SK-MEL-5 (cell line): ENCODE measurements at places on chromosomes 16 and 17. TPM values are rescaled to one million over a fixed set of nuclear protein-coding genes. Genes with fewer than 3 reads are reported as not detected.

DNA sequence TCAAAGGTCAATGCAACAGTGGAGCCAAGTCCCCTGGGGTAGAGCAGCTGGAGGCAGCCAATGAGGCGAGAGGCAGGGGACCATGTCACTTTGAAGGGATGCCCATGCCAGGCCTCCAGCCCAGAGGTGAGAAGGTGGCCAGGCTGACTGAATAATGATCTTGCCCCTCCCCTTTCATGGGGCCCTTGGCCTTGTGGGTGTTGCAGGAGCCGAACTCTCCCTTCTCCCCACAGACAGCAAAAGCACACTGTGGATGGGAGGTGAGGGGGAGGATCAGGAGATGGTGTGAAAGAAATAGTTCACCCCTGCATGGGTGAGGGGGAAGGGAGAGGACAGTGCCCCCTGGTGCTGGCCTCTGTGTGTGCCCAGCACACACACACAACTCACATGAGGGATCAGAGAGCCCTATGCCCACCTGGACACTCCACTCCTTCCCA lies 15.8 kb upstream of the TBX21 start:
- peak; percentile 46 for DNase-seq

GRCh38 chr16:17340804-17341203 lies 130.0 kb downstream of the XYLT1 start:
- no peak for DNase-seq

DNA sequence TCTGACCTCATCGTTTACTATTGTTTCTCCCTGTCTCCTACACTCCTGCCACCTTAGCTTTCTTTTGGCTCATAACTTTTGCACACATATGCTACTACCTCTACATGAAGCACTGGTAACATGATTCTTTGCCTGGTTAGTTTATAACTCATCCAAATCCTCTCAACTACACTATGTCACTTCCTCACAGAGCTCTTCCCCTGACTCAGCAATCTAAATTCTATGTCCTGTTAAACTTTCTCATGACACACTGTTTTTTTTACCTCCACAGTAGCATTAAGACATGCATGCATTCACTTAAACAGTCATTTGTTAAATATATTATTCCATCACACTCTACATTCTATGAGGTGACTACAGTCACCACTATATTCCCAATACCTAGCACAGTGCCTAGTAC lies 19.7 kb downstream of the APPBP2 start:
- no peak for DNase-seq

- DNase-seq = peak; percentile 70
Observed at GRCh38 chr16:25109643-25110042, 1.9 kb upstream of the LCMT1 start.

The SEPTIN12 gene
- total RNA-seq = not detected in 2 replicates

DNA sequence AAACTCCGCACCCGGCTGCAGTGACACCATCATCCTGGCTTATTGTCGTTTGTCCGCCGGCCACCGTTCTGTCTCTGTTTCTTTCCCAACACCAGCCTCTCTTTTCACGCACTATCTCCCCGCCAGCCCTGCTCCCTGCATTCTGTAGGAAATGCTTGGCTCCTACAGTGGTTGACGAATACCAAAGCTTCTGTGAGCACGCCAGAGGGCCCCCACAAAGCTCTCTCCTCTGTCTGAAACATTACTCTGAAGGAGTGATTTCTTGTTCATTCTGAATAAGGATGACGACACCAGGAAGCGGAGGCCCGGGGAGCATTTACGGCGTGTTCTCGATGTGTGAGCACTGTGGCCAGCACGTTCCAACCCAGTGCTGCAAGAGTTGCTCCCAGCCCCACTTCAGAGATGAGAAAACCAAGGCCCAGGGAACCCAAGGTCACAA lies 58.8 kb downstream of the ADCY9 start:
- DNase-seq = no peak

DNA sequence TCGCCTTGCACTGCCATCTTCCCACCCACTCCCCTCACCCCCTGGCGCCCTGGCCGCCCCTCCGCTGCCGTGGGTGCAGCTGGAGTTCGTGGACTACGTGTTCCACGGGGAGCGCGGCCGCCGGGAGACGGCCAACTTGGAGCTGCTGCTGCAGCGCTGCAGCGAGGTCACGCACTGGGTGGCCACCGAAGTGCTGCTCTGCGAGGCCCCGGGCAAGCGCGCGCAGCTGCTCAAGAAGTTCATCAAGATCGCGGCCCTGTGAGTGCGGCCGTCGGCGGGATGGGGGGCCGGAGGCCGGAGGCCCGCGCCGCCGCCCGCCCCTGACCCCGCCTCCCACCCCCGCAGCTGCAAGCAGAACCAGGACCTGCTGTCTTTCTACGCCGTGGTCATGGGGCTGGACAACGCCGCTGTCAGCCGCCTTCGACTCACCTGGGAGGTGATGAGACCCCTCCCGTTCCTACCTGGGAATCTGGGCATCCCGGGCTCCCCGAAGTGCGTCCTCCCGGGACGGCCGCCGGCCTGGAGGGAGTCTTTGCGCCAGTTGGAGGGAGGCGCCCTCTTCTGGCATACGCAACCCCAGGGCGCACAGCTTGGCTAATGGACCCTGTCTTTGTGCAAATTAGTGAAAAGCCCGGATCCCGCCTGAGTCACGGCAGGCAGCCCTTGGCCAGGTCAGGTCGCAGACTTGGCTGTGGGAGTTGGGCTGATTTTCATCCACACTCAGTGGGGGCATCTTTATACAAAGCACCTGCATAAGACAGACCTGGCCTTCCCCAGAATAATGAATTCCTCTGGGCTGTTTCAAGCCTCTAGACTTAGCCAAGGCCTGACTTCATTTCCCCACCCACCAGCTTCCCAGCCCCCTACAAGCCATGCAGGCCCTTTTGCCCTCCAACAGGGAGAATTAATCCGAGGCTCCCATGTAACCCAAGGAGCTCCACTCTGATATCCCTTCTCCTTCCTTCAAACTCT lies 14.3 kb downstream of the RAPGEFL1 start:
- DNase-seq = peak; percentile 76

DNA sequence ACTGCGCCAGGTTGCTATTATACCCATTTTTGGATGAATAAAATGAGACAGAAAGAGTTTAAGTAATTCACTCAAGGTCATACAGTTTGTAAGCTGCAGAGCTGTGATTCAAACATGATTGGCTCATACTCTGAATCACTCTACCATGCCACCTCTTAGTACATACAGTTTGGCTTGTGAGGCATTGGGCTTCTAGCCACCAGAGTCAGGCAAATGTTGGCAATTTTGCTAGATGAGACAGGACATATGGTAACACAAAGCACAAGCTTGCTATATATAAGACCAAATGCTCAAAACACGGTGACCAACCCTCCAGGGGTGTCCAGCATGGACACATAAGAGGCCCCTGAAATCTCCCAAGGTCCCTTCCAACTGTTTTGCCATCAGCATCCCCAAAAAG lies 236.0 kb upstream of the IRX5 start:
- DNase-seq = no peak

- DNase-seq = no peak
Observed at GRCh38 chr17:80605326-80606066, 60.9 kb downstream of the RPTOR start.

The CACNG4 gene
- total RNA-seq = not detected in 2 replicates

- peak; percentile 50 for DNase-seq
Observed at GRCh38 chr17:36183001-36183971, 6.8 kb upstream of the TBC1D3B start.

The SCN4A gene
- total RNA-seq = not detected in 2 replicates

GRCh38 chr17:39548494-39549225 lies 59.1 kb downstream of the NEUROD2 start:
- DNase-seq = no peak

DNA sequence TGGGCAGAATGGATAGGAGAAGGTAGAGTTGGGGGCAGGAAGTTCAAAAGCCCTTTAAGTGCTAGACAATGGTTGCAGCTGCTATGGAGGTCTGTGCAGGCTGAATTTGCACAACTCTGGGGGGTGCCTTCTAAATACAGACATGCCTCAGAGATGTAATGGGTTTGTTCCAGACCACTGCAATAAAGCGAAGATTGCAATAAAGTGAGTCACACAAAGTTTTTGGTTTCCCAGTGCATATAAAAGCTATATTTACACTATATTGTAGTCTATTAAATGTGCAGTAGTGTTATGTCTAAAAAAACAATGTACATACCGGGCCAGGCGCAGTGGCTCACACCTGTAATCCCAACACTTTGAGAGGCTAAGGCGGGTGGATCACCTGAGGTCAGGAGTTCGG lies 60.5 kb upstream of the MYOCD start:
- DNase-seq = no peak

DNA sequence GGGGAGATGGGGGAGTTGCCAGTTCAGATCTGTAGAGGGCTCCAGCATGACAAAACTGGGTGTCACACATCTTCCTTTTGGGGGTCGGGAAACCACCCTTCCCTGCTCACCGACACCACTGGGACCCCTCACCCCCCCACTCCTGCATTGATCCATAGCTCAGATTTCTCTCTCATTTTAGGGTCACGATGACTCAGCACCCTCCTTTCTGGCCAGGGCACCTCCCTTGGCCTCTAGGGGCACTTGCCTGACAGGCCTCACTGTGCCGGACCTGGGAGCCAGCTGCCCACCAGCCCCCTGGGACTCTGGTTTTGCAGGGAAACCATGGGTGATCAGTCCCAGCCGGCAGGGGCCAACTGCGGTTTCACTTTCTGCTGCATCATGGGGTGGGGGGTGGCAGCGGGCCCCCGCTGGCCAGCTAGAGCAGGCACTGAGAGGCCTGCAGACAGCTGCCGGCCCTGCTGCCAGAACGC lies 239.4 kb downstream of the MRTFB start:
- peak; percentile 59 for DNase-seq

GRCh38 chr17:67377488-67378453 lies 690 bp downstream of the PITPNC1 start:
- DNase-seq = peak; percentile 50

DNA sequence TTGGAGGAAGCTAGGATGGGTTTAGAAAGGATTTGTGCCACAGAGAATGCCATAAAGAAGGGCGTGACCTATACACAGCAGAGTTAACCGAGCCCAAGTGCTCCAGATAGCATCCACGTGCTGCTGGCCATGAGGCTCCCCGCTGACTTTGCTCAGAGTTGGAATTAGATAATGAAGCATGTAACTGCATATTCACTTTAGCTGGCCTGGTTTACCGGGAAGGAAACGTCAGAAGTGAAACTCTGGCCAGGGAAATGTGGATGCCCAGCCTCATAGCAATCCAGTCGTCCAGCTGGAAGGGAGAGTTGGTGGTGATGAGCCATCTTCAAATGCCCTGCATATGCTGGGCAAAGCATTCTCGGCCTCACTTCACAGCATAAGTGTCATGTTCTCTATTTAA lies 6.1 kb downstream of the KRT35 start:
- no peak for DNase-seq

The CCDC144A gene
- total RNA-seq = 0.61 TPM in 1 of 2 replicates, not detected in the other

DNA sequence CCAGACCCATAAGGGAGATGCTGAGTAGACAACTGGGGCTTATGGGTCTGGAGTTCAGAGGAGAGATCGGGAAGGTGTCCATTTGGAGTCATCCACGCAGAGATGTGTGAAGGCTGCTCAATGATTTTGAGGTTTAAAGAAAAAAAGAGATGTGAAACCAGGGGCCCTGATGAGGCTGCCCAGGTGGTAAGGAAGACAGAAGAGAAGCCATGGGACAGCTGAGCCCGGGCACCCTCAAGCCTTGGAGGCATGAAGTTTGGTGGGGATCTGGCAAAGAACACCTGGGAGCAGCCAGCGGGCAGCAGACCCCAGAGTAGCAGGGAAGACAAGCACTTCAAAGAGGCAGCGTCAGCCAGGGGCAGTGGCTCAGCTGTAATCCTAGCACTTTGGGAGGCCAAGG lies 20.8 kb upstream of the MYO15B start:
- no peak for DNase-seq

The SIRT7 gene
- 23.6 and 24.7 TPM in 2 replicates for total RNA-seq

The C17orf113 gene
- 0.40 and 0.85 TPM in 2 replicates for total RNA-seq

The TPSD1 gene
- total RNA-seq = not detected in 2 replicates

The SBK1 gene
- total RNA-seq = 0.19 and 0.37 TPM in 2 replicates

The BTBD17 gene
- not detected in 2 replicates for total RNA-seq

The BRIP1 gene
- total RNA-seq = 13.7 and 14.6 TPM in 2 replicates

GRCh38 chr17:69067274-69068047 lies 6.7 kb upstream of the ABCA9 start:
- peak; percentile 76 for DNase-seq

DNA sequence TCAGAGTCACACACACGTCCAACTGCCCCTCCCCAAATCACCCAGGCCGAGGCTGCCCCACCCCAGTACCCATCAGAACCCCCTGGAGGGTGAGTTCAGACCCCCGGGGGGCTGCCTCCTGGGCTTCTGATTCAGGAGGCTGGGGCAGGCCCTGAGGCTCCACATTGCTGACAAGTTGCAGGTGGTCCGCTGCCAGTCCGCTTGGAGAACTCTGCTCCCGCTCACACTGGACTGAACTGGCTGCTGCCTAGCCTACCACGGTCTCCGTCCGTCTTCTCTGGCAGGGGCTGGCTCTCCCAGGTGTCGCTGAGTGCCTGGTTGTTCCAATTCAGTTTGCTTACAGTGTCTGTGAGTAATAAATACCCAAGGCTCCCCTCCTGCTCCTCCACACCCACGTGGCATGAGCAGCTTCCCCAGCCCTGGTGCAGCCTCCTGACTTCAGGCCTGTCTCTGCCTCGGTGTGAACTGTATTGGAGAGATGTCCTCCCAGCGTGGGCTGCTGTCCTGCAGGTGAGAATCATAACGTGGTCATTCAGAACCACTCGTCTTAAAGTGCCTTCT lies 163.4 kb downstream of the LAT start:
- no peak for DNase-seq

GRCh38 chr17:47955497-47956461 lies 1.9 kb downstream of the PRR15L start:
- no peak for DNase-seq

The VAT1L gene
- not detected in 2 replicates for total RNA-seq

DNA sequence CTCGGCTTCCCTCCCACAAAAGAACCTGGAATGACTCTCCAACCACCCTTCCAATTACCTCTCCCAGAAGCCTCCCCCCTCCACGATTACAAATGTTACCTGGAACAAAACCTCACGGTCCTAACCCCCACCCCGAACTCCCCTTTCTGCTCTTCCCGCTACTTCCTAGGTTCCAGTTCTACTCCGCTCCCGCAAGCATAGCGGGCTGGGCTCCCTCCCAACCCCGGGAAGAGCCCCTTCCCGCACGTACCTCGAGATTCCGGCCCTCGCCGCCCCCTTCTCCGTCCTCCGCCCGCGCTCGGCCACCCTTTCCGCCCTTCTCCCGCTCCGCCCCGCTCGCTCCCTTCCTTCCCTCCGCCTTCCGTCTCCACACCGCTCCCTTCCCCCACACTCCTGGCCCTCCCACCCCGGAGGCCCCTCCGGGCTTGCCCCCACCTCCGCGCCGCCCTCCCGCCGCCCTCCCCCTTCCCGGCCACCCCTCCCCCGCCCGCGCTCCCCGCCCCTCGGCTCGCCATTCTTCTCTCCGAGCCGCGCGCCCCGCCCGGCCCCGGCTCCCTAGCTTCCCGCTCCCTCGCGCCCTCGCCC lies 457 bp downstream of the CHTF8 start:
- peak; percentile 79 for DNase-seq
